ENCODE measurements at places on chromosomes 3 and 15.

DNA sequence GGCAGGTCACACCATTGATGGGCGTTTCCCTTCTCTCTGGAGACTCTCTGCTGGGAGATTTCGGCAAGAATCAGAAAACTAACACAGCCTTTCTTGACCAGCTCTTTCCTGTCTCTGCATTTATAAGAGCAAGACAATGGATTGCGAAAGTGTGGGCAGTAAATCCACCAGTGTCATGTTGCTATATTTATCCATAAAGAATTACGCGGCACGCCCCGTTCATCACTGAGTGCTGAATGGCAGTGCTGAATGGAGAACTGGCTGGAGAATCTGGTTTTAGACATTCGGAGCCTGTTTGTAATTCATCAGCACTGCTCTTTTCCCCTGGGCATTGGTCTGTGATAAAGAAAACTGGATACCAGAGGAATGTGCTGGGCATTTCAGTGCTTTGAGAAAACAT lies 2.0 kb upstream of the CEMIP start:
- no peak for DNase-seq

GRCh38 chr15:63879211-63879610 lies 45.5 kb upstream of the HERC1 start:
- DNase-seq = no peak

DNA sequence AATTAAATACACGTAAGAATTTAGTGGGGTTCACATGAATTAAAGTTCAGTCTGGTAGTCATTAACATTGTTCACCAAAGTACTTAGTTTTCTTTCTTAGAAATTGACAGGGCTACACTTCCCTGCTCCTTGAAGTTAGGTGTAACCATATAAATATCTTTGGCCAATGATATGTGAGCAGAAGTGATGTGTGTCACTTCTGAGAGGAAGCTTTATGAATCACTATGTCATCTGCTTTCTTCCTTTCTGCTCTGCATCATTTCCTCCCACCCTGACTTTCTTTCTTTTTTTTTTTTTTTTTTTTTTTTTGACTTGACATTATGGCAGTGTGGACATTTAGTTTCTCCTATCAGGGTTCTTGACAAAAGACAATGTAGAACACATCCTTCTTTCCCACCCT lies 156.2 kb upstream of the COL8A1 start:
- no peak for DNase-seq

DNA sequence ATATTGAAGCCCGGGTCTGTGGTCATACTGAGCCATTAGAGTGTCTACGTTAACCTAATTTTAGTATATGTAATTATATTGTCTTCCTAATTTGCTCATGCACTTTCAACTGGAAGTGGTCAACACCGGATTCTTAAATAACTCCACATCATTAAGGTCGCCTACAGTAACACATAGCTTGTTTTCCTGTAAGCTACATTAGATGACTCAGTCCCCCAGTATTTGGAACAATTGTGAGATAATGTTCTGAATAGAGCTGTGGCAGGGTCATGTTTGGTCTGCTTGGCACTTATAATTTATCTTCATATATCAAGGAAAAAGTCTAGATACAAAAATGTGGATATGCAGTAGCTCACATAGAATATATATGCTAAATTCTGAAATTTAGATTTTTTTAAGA lies 486.2 kb downstream of the IGSF11 start:
- no peak for DNase-seq
